ENCODE measurements at places on chromosomes 1 and 21.

GRCh38 chr1:194830387-194830786, 1644.0 kb upstream of the B3GALT2 start:
- peak; percentile 13 for DNase-seq

GRCh38 chr1:54959241-54959640, 21.2 kb upstream of the TMEM61 start:
- no peak for DNase-seq

GRCh38 chr1:87028576-87028975, 114.1 kb downstream of the HS2ST1 start:
- no peak for DNase-seq

GRCh38 chr1:103917795-103918194, 168.1 kb downstream of the AMY1C start:
- DNase-seq, result no peak

DNA sequence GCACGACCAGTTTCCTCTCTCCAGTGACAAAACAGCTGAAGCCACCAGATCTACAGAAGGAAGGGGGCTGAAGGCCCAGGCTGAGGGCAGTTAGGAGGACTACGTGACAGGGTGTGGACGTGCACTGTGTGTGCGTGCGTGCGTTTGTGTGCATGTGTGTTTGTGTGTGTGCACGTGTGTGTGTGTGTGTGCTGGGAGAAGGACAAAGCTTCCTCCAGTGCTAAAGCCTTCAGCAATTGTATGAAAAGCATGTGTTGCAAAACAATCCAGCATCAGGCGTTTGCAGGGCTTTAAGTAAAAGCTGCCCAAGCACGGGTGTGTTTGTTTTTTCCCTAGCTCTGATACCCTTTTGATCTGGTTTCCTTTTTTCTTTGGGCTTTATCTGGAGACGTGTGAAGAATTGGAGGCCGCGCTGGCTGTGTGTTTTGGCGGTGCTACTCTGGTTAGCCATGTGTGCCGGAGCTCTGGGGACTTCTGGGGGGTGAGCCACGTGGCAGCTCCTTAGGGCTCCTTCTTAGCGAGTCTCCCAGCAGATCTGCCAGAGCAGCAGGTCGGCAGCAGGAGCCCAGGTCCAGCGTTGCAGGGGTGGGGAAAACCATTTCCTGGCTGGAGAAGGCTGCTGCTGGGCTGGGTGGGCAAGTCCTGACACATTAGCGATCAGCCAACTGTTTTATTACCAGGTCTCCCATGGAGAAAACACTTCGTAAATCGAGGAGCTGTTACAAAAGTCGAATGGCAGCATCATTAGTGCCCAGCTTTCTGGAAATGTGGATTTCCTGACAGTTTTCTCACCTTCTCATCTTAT, 73.4 kb downstream of the UCK2 start:
- no peak for DNase-seq

DNA sequence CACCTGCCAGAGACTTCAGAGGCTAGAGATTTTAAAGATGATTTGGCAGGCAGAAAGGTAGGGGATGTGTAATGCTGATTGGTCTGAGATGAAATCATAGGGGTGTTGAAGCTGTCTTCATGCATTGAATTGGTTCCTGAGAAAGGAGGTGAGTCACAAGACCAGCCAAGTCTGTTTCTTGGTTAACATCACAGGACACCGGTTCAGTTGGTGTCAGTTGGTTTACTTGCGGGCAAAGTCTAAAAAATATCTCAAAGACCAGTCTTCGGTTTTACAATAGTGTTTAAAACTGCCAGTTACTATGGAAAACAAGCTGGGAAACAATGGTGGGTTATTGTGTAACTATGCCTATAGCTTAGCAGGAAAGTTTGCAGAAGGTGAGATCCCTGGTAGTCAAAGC, 305.9 kb downstream of the BARHL2 start:
- DNase-seq, result no peak

- DNase-seq, result no peak
Measured at GRCh38 chr21:35208810-35209517, 159.9 kb upstream of the RUNX1 start.

- no peak for DNase-seq
Measured at GRCh38 chr1:245107776-245108114, 47.0 kb upstream of the KIF26B start.

GRCh38 chr21:29296446-29296845, 2.3 kb upstream of the BACH1 start:
- DNase-seq, result no peak

All from GM12864 (cell line).